ENCODE measurements at places on chromosomes 6 and 20.

DNA sequence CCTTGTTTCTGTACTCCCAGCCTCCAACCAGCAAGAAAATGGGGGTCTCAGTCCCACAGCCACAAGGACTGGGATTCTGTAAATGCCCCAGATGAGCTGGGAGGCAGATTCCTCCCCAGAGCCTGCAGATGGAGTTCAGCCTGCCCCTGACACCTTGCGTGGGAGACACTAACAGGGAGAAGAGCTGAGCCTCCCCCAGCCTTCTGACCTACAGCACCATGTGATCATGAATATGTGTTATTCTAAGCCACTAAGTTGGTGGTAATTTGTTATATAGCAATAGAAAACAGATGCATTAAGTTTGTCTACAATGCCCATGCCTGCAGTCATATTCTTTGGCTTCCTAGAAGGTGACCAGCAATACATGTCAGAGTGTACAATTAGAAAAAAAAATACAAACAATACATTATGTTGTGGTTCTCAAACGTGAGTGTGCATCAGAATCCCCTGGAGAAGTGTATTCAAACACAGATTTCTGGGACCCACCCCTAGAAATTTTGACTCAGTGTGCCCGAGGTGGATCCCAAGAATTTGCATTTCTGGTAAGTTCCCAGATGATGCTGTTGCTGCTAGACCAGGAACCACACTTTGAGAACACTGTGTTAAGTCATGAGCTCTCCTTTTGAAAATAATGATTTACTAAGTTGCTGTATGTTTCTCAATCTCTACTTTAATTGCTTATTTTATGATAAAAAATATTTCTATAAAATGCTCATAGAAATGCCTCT is 39.9 kb downstream of the SLC22A3 start:
- DNase-seq = no peak

- DNase-seq = peak; percentile 64
Measured at GRCh38 chr20:57844626-57845596, 135.1 kb upstream of the PMEPA1 start.

DNA sequence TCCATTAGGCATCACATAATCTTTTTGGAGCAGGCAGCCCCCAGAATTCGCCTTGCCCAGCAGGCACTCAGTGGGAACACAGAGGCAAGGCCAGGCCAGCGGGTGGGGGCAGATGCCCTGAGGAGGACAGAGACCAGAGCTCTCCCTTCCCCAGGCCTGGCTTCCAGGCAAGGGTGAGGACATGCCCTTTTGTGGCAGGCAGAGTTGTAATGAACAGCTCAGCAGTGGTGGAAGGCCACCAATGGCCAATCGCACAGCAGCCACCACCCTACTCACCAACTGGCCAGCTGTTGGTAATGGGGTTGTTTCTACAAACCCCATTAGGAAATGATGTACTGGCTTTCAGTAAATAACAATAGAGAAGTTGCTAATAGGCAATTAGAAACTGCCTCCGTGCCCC is 15.4 kb upstream of the DDO start:
- DNase-seq = no peak

DNA sequence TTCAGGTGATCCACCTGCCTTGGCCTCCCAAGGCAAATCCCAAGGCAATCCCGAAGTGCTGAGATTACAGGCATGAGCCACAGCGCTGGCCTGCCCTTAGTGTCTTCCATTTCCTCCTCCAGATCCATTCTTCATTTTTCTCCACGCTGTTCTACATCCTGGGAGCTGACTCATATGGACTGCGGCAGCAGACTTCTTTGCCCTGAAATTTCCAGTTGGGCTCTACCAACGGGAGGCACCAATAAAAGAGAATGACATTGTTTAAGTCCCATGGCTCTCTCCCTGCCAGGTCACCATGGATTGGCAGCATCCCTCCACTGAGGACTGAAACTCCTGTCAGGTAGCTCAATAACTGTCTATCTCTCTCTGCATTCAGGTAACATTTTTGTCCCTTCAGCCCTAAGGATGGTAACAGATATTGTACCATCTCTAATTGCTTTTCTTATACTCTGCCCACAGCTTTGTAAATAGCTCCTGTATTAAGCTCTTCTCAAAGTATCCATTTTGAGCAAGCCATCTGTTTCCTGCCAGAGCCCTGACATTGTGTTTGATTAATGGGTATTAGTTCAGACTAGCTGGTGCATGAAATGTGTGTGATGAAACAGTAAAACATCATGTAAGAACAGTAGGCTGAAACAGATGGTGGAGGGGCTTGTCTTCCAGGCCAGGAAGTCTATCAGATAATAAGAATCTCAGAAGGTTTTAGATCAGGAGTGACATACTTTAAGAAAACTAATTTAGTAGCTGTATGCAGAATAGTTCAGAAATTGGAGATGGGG is 3.6 kb downstream of the TBCC start:
- peak; percentile 75 for DNase-seq

DNA sequence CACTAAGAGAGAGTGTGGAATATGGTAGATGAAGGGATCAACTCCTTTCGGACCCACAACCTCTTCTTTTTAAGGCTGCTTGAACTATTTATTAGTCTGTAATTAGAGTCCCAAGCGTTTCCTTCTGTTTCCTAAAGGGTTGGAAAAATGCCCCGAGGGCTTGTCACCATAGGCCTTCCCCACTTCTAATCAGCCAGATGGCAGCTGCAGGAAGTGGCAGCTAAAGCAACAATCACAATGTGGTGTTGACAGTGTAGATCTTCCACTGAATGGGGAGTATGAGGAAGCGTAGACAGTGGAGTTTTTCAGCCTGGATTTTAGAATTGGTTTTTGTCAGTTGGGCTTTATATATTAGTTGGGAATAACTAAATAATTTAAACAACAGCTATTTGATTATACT is 40.6 kb downstream of the SLC35D3 start:
- DNase-seq = peak; percentile 29

Data from M059J (cell line).